ENCODE measurements at places on chromosomes 12 and 14.

GRCh38 chr14:55977392-55978150, 140.6 kb upstream of the PELI2 start:
- DNase-seq = no peak

- DNase-seq = no peak
Observed at GRCh38 chr14:37508503-37508902, 86.5 kb downstream of the FOXA1 start.

DNA sequence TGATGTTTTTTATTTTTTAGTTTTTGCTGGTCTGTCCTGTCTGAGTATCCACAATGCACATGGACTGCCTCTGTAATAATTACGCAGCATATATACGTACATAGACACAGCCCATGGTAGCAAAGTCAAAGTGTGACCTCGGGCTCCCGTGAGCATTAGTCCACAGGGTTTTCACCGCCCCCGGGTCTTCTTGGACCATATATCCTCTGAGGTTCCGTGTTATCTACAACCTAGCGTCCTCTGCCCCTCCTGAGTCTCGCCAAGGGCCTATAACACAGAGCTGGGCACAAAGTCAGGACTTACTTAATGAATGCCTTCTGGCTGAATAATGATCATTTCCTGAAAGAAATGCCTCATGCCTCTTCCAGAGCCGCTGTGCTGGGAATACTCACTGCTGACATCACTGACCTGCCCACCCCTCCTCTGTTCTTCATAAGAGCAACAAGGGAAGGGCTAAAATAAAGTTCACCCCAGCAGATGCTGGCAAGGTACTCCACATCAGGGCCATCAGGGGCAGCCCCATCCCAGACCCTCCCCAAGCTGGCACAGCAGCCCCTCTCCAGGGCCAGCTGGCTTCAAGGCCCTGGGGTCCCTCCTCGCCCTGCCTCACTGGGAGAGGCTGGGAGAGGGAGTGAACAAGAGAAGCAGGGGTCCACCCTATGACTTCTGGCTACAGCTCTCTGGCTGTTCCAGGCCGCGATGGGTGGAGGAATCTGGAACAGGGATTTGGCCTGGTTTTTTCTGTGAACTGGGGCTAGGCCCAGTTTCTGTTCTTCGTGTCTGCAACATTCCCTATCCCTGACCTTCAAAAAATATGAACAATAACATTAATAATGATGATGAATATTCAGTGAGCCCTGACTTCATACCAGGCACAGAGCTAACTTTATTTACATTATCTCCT, 7.9 kb downstream of the HDAC7 start:
- DNase-seq = no peak

DNA sequence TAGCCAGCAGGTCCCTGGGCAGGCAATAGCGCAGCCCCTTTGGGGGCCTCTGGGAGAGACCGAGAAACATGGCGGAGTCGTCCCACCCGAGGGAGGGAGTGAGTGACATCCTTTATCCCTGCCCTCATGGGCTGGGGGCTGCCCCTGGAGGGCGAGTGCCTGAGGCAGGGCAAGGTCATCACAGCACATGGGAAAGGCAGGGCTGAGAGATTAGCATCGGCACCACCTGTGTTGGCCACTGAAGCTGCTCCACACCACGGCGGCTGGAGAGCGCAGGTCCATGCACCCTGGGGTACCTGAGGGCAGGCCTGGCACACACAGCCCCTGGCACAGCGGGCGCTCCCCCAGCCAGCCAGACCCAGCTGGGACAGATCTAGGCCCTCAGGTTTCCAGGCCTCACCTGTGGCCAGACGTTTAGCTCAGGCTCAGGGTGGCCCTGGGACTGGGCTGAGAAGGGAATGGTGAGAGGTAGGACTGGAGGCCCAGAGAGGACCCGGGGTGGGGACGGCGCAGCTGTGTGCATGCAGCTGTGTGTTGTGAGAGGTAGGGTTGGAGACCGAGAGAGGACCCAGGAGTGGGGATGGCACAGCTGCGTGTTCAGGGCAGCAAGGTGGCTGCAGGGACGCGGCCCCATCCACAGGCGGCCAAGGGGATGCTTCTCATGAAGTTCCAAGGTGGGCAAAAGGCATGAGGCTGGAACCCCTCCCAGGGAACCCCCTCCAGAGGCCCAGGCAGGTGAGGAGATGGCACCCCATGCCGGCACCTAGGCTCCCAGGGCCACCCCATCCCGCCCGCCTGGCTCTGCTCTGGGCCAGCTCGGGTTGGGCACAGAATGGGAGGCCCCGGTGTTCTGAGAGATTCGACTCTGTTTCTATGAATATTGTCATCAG, 74.1 kb downstream of the KIF26A start:
- DNase-seq = no peak

GRCh38 chr12:2165021-2165420, 112.2 kb downstream of the CACNA1C start:
- DNase-seq = no peak

DNA sequence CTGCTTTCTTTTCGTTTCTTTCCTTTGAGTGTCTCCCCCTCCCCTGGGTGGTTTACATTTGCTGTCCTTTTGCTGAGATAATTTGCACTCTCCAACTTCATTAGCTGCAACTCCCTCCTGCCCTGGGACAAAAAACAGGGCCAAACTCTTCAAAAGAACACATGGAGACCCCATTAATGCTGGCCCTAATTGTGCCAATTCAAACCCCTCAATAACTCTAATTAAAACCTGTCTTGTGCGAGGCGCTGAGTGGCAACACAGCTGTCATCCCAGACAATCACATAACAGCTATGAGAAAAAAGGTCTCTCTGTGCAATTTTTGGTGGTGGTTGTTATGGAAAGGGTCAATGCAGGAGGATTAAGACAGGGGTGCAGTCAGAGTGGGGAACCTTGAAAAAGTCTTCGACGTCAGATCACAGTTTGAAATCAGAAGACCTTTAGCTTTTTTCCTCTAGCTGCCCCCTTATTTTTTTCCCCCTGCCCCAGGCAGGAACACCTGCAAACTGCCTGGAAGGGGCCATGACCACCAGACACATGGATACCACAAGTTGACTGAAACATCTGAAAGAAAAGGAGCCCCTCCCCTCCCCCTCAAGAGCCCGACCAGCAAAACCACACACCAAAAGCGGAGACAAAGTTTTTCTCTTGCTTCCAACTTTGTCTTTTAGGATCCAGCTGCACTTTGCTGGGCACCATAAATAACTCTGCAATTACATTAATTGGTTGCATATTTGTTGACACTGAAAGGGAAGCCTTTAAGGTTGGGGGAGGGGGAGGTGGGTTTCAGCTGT, 26.5 kb upstream of the SMOC1 start:
- DNase-seq = no peak

GRCh38 chr12:110780448-110780847, 37.8 kb upstream of the PPP1CC start:
- DNase-seq = peak; percentile 73

All from activated naive CD4-positive, alpha-beta T cell treated with anti-CD3 and anti-CD28 coated beads, Interleukin-2, amount 10 ng/mL, durations not matched to agents 7 days and 5 days (primary cell).